ENCODE measurements at places on chromosomes 16 and 17. TPM values are rescaled to one million over a fixed set of nuclear protein-coding genes. Genes with fewer than 3 reads are reported as not detected.

RSAD1 gene
- 24.2 TPM for total RNA-seq

CCL14 gene
- total RNA-seq: not detected

- no peak overlapping the region for H3K4me3 ChIP-seq
- no peaks in the 10 kb centered on the region for H3K4me1 ChIP-seq
- no peak overlapping the region for H3K27ac ChIP-seq
- no peaks in the 10 kb centered on the region for H3K27me3 ChIP-seq
- no peak for DNase-seq
- no peaks in the 10 kb centered on the region for H3K36me3 ChIP-seq
Measured at GRCh38 chr17:2876467-2876866, 80.2 kb downstream of the RAP1GAP2 start.

OR3A3 gene
- not detected for total RNA-seq

- peaks cover 7% of the 10 kb centered on the region for H3K4me1 ChIP-seq
- DNase-seq: no peak
- no peak overlapping the region for H3K27ac ChIP-seq
- H3K27me3 ChIP-seq: no peaks in the 10 kb centered on the region
- H3K36me3 ChIP-seq: no peaks in the 10 kb centered on the region
- no peak overlapping the region for H3K4me3 ChIP-seq
Measured at GRCh38 chr17:17595755-17596154, 4.2 kb upstream of the PEMT start.

CIITA gene
- total RNA-seq: 84.6 TPM

All from GM12878 (cell line).